ENCODE measurements at places on chromosomes 3 and 15.

DNA sequence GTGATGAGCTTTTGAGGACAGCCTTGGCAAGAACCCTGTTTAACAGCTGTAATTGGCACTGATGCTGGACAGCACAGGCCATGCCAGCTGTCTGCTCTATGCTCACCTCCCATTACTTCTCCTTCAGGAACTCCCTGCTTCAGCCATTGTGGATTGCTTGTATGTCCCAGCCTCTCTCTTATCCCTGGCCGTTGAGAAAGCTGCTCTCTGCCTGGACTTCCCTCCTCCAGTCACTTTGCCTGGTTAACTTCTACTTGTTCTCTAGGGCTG is 444.5 kb downstream of the EPHB1 start:
- DNase-seq: no peak

DNA sequence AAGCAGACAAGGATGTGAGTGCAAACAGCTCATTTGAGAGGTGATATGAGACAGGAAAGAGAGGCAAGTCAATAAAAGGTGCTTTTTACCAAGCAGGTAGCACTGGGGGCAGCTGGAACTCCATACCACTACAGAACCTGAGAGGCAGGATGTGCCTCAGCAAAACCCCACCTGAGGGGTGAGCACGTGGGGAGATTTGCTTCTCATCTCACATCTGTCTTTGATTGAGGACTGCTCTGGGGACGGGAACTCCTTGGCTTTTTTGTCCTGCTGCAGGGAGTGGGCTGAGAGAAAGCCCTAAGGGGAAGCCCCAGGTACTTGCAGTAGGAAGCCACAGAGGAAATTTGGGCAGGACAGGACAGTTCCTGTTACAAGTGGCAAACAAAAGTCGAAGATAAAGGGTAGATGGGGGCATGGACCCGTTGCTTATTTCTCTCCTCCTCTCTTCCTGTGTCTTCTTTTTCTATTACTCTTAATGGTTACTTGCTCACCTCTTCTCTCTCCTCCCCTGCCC is 27.1 kb downstream of the CFAP161 start:
- no peak for DNase-seq

GRCh38 chr3:158458464-158458863 is 112.5 kb upstream of the MLF1 start:
- DNase-seq: no peak

GRCh38 chr3:42177068-42177800 is 86.1 kb downstream of the TRAK1 start:
- no peak for DNase-seq

DNA sequence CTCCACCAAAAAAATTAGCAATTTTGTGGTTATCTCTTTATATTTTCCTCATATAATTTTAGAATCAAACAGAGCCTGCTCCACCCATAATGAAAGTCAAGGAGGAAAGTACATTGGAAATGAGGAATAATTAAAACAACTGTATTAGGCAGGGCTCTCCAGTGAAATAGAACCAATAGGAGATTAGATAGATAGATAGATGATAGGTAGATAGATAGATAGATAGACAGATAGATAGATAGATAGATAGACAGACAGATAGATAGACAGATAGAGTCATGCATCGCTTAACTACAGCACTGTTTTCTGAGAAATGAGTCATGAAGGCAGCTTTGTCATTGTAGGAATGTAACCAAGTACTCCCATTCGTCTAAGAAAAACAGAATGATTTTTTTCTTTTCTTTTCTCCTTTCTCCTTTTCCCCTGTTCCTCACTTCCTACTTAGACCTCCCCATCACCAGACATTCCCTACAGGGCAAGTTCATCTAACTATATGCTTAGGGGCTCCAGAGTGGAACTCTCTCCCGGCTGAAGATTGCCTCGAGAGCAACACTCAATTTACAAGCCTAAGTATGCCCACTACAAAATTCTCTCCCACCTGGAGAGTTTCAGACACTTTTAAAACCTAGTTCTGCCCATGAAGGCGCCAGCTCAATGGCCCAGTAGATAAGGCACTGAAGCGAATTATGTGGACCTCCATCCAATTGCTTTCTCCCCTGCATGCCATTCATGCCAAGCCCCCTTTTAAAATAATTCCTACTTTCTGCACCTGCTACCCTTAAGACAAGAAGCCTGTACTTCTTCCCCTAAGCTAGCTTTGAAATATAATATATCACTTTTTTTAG is 53.3 kb upstream of the LIPC start:
- DNase-seq: no peak

- DNase-seq: no peak
These were observed 497.6 kb downstream of the NTRK3 start for GRCh38 chr15:87758794-87759418.

DNA sequence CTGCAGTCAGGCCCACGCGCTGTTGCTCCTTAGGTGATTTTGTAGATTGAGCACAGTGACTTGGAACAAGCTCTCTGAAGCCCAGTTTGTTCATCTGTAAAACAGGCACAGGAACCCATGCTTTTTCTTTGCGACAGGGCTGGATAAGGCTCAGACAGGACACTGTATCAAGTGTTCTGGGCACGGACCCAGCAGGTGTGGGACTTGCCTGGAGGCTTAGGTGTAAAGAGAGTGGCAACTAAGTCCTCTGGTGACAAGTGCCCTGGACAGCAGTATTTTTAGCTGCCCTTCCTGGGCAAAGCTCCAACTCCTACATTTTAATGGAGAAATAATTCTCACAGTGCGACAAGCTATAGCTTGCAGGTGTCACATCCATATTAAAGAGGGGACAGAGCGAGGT is 32.2 kb downstream of the CD276 start:
- no peak for DNase-seq

All from activated gamma-delta T cell (primary cell).